Hematopoietic multipotent progenitor cell (in vitro differentiated cells): ENCODE measurements at places on chromosomes 6 and 20. TPM values are rescaled to one million over a fixed set of nuclear protein-coding genes. Genes with fewer than 3 reads are reported as not detected.

Gene ACOT13
- total RNA-seq, result 3.8 TPM

Gene WFDC5
- not detected for total RNA-seq

Gene GJA10
- not detected for total RNA-seq

Gene HCRTR2
- total RNA-seq, result not detected

Gene NEURL2
- total RNA-seq, result 21.5 TPM

Gene FOXQ1
- not detected for total RNA-seq

Gene SMOC2
- under 0.01 TPM for total RNA-seq

Gene MMP24
- total RNA-seq, result under 0.01 TPM

Gene HM13
- 82.7 TPM for total RNA-seq

Gene PCK1
- not detected for total RNA-seq

Gene TFAP2C
- under 0.01 TPM for total RNA-seq

Gene NKX2-2
- total RNA-seq, result not detected

Gene UFL1
- total RNA-seq, result 7.0 TPM

Gene NMBR
- not detected for total RNA-seq

Gene PABPC1L
- total RNA-seq, result 19.7 TPM

Gene FAM217A
- total RNA-seq, result not detected

Gene CCDC28A
- 13.7 TPM for total RNA-seq
